ENCODE measurements at places on chromosomes 12 and 14.

DNA sequence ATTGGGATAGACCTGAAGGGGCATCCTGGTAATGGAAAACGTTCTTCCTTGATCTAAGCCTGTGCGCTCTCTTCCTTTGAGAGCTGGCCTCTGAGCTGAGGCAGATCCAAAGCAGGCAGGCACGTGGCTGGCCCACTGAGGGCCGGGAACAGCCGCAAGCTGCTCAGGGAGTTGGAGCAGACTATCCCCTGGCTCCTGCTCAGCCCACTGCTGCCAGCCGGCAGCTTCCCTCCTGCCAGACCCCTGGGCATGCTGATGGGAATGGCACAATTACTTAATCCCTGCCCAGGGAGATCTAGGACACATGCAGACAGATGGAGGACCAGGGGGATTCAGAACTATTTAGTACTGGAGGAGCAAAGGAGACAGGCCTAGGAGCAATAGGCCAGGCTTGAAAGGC is 14.4 kb downstream of the NEUROD4 start:
- no peak for DNase-seq

- DNase-seq, result no peak
Observed at GRCh38 chr12:54298904-54299303, 1.9 kb downstream of the NFE2 start.

DNA sequence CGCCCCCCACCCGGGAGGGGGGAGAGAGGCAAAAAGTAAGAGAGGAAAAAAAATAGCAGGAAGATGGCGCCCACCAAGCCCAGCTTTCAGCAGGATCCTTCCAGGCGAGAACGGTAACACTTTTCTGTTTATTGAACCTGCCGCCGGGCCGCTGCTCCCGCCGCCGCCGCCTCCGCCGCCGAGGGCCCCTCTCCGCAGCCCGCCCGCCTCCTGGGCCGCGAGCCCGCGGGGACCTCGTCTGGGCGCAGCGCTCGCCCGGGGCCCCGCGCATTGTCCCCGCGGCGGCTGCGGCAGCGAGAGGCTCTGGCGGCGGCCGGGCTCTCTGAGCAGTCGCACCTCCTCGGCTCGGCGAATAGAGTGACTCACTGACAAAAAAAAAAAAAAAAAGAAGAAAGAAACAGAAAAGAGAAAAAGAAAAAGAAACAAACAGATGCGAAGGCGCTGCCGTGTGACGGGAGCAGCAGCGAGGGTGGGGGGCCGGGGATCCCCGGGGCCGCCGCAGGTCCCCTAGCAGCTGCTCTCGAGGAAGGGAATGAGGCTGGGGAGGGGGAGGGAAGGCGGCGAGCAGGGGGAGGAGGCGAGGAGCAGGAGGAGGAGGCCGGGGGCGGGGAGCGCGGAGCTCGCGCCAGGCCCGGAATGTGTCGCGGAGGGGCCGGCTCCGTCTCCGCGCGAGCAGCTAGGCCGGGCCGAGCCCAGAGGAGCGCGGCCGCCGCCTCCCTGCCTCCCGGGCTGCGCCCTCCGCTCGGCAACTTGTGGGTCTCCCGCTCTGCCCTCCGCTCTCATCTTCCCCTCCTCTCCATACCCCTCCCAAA is 781 bp downstream of the NPAS3 start:
- peak; percentile 11 for DNase-seq

- no peak for DNase-seq
Observed at GRCh38 chr12:99343960-99344359, 303.6 kb upstream of the GARIN6 start.

DNA sequence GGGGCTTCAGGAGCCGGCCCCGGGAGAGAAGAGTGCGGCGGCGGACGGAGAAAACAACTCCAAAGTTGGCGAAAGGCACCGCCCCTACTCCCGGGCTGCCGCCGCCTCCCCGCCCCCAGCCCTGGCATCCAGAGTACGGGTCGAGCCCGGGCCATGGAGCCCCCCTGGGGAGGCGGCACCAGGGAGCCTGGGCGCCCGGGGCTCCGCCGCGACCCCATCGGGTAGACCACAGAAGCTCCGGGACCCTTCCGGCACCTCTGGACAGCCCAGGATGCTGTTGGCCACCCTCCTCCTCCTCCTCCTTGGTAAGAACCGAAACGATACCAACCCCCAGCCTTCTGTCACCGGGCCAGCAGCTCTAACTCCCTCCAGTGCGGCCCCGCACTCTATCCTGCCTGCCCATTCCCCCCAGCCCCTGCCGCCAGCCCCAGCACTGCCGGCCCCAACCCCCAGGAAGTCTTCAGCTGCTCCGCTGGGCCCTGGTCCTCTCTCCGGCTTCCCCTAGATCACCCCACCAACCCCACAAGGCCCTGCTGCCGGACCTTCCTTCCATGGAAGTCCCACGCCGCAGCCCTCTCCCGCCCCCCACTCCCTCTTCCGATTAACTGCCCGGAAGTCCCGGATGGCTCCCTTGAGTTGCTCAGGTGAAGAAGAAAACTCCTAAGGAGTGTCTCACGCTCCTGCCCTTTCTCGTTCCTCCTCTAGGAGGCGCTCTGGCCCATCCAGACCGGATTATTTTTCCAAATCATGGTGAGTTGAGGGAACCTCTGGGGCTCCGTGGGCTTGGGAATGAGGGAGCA is 693 bp downstream of the LRP10 start:
- DNase-seq, result peak; percentile 74

DNA sequence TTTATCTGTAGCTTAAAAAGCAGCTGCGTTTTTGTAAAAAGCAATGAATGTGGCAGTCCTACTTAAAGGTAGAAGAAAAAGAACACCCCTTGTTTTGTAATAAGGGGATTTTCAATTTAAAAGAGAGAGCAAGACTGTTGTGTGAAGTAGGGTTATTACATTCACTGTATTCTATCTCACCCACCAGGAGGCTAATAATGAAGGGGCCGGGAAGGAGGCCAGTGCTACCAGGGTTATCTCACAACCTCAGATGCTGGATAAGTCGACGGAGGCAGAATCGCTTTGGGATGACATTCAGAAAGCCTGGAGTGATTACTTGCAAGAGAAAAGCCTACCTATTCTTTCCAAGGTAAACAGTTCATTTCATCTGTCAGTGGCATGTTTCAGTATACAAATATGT is 97.7 kb downstream of the RMST start:
- no peak for DNase-seq

GRCh38 chr14:106488291-106488690 is 961.9 kb downstream of the TMEM121 start:
- peak; percentile 1 for DNase-seq

- DNase-seq, result no peak
Observed at GRCh38 chr14:38101679-38102078, 106.0 kb upstream of the SSTR1 start.

DNA sequence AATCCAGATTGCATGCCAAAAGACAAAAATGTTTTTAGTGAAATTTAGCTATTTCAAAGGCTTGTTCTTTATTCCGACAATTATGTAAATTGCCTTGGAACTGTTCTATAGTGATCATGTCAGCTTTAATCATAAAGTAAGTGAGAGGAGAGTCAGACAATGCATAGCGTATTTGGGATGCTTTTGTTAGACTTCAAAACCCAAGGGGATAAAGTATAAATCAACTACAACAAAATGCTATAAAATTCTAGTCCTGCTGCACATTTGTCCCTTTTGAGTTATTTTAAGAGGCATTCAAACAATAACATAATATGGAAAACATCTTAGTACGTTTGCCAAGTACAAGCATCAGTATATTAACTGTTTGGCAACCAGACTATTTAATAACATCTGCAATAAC is 11.3 kb downstream of the RTRAF start:
- no peak for DNase-seq

GRCh38 chr12:19074700-19075099 is 54.8 kb upstream of the PLEKHA5 start:
- no peak for DNase-seq

DNA sequence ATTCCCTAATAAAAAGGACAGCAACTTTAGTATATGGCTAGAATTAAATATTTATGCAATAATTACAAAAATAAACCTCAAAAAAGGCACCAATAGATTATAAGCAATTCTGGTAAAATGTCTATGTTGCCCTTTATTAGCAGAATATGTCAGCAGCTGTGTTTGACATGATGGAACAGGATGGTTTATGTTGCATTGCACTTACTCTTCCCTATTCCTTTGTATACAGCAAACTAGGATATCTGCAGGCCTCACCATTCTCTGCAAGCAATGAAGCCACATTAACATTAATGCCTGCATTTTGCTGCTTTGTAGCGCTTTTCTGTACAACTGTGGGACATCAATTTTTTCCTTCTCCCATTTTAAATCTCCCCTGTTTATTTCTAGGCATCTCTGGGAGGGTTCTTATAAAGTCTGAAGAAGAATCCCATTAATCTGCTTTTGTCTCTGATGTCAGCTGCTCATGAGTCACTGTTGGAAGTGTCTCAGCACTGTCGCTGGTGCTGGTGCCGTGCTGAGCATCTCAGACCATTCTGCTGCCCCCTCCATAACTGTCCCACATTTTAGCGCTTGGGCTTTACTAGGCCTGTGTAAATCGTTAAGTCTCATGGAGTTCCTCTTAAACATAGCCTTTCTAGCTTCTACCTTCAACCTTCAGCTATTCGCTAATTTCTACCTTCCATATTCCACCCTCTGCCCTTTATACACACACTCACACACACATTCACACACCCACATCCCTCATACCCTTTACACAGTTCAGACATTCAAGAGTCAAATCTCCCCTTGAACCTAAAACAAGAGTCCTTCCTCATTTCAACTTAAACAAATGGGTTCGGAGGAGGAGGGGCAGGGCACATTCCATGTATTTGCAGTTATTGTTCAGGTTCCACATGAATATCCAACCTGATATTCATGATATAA is 64.4 kb upstream of the TRHDE start:
- DNase-seq, result no peak

GRCh38 chr14:71430678-71431376 is 501.4 kb upstream of the RGS6 start:
- DNase-seq, result peak; percentile 65

GRCh38 chr14:80403036-80403435 is 191.7 kb upstream of the DIO2 start:
- no peak for DNase-seq

All from inflammatory macrophage treated with lipopolysaccharide for 4 hours (primary cell).